ENCODE measurements at places on chromosomes 7 and 10.

GRCh38 chr7:102234801-102235550 is 51.7 kb upstream of the SH2B2 start:
- no peak for DNase-seq

- DNase-seq, result no peak
These were observed 6.3 kb downstream of the FAS start for GRCh38 chr10:88996927-88997326.

- no peak for DNase-seq
These were observed 6.0 kb downstream of the CYCS start for GRCh38 chr7:25119102-25119501.

DNA sequence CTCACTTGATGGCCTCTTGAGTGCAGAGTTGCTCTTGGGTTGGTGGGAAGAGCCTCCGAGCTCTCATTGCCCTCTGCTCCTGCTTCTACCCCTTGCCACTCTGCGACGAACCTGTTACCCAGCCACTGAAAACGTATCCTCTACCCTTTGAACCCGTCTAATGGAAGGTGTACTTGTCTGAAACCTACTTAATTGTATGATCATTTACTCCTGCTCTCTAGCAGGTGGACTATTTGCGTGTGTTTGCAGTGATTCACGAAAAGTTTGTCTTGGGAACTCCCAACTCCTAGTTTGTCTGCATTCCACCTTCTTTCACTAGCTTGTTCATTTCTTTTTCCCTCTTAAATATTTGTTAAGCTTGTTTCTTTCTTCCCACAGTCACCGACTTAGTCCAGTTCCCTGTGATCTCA is 503 bp downstream of the CROT start:
- no peak for DNase-seq

GRCh38 chr10:124798781-124799180 is 2.8 kb upstream of the ABRAXAS2 start:
- DNase-seq, result no peak

GRCh38 chr7:155455776-155456737 is 1.9 kb upstream of the EN2 start:
- no peak for DNase-seq

DNA sequence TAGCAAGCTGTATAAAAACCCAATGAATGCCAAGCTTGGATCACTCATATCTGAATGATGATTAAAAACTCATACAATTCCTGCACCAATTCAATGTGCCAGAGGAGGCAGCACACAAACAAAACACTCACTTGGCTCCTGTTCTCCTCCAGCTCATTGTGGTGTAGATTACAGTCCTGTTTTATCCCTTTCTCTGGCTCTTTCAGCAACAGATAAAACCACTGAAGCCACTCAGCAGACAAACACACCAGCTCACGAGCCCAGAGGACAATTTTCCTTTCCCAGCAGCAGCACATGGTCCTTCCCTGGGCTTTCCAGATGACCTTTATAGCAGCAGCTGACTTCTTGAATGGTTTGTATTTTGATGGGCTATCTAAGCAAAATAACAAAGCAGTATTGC is 107.3 kb upstream of the STARD3NL start:
- no peak for DNase-seq

DNA sequence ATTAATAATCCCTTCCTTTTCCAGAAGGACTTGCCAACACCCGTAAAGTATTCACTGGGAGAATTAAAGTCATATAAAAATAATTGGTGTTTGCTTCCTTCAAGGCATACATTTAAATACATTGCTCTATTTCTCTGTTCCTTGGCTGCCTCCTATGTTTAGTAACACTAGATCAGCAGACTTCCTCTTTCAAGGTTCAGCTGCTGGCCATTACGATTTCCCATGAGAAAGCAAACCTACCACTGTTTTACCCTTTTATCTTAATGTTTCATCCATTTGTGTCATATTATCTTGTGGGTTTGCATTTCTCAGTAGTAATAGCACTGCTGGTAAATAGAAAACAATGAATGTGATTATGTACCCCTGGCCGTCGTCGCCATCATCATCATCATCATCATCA is 313.8 kb upstream of the BMPER start:
- DNase-seq, result no peak

DNA sequence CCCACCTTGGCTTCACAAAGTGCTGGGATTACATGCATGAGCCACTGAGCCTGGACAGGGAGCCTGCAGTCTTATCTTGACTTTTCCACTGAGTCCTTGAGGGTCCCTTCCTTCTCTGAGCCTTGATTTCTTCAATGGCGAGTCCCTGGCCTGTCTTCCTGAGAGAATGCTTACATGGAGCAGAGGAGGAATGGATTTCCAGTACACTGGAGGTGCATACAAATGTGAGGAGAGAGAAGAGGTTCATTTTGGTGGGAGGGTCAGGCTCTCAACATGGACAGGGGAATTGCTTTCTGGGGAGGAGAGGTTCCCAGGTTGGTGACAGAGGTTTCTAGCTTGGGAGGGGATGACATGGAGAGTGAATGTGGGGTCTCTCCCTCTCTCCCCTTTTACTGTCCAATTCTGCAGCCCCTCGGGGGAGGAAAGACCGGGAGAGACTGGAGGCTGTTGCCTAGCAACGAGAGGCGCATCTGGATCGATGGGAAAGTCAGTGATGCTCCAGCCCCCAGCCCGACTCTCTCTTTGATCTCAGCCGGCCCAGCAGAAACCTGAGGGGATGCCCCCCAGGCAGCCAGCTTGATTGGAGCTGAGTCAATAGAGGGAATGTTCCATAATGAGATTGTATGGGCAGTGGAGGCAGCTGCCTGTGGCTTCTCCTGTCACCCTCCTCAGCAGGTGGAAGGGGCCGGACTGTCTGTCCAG is 14.8 kb downstream of the SRRM3 start:
- no peak for DNase-seq

- DNase-seq, result no peak
These were observed 19.6 kb downstream of the GIMAP4 start for GRCh38 chr7:150586785-150587152.

DNA sequence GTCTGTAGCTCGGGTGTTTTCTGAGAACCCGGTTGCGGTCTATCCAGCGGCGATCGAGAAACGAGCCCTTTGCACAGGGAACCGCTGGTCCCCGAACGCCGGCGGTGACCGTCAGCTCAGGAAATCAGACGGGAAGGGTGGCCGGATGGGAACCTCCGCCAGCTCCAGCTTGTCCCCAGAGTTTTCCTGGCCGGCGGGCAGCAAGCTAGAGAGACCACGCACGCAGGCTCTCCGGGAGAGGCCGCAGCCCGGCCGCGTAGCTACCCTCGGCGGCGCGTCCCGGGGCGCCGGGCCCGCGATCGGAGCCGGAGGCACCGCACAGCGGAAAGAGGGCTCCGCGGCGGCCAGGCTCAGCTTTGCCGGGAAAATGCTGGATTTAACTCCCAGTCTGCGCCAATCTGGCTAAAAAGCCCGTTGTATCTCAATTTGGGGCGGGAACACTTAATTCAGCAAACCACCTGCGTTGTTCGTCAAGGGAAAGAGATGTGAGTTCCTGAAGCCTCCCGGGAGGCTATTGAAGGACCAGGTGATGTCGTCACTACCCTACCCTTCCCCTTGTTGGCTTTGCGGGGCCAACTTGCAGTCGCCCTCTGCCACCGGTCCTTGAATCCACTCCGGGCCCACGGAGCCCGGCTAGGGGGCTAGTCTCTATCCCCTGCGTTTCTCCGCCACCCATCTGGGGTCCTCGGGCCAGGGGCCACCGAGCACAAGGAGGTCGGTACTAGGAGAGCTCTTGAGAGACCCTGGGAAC is 859 bp upstream of the CH25H start:
- no peak for DNase-seq

GRCh38 chr7:3882782-3883181 is 581.7 kb downstream of the SDK1 start:
- no peak for DNase-seq

DNA sequence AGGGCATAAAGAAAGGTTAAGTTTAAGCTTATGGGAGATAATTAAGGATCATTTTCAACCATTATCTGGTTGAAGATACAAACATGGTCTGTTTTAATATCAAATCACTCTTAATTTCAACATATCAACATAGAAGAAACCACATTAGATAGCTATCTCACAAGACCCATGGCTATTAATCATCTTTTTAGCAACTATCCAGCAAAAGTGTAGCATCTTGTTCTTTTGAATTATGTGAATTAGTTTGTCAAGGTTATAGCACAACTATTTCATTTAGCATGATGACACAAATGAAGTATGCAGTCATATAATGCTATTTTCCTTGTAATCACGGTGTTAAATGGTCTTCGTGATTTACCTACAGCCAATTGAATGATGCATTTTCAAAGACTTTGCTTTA is 58.9 kb upstream of the PPP1R9A start:
- DNase-seq, result no peak

DNA sequence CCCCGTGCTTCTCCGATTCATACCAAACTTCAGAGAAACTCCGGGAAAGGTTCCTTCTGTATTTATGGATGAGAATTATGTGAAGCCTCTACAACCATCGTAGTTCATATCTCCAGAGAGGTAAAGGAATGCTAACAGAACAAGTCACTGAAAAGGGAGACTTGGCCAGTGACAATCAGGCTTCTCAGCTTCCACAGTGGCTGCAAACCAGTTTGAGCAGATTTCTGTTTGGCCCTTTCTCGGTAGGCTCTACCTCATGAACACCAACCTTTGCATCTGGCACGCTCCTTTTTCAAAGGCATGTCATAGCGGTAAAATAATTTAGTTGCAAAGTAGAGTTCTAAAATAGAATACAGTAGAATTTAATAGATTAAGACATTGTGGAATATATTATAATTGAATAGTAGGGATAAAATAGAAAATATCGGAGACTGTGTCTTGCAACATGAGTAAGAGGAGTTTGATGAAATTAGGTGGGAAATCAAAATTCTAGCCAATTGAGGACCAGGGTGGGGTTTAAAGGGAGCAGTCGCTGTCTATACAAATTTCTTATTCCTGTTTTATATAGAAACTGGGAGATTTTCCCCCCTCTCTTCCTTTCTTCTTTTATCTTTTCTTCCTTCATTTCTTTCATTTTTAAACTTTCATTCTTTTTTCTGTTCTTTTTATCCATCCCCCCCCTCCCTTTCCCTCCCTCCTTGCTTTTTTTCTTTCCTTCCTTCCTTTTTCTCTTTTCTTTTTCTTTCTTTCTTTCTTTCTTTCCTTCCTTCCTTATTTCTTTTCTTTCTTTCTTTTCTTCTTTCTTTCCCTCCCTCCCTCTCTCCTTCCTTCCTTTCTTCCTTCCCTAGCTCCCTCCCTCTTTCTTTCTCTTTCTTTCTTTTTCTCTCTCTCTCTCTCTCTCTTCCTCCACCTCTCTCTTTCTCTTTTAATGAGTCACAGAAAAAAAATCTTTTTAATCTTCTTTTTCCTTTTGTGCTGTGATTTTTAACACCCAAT is 161.5 kb upstream of the KLF6 start:
- no peak for DNase-seq

- no peak for DNase-seq
These were observed 465.1 kb upstream of the ADARB2 start for GRCh38 chr10:2202401-2202800.

DNA sequence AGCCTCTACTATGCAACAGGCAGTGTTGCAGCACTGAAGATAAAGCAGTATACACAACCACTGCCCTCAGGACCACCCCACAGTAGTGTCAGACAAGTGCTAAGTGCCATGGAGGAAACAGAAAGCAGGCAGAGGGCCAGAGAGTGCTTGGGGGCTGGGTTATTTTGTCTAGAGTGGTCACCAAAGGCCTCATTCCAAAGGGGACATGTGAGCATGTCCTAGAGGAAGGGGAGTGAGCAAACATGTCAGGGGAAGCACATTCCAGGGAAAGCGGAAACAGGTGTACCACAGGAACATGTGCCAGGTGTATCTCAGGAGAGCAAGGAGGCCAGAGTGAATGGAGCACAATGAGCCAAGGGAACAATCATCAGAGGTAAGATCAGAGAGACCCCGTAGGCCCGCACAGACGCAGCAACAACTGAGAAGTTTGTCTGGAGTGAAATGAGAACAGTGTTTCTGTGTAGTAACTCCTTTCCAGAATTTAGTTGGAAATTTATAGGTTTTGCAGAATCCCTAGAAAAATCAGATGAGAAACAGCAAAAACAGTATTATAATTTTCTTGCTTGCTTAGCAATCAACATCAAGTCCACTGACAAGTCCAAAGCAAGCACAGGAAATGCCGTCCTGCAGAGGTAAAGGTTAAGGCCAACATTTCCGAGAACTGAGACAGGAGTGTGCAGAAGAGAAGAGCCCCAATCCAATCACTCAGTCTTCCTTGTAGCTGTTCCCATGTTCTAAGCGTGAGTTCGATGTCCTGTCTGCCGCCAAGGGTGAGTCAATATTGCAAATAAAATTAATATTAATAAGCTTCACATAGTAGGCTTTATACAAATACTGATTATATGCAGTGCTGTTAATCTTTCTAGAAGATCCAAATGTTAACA is 67.3 kb downstream of the SGMS1 start:
- no peak for DNase-seq

- DNase-seq, result no peak
These were observed 4.0 kb downstream of the NUDT5 start for GRCh38 chr10:12191715-12192114.

GRCh38 chr10:121449482-121449924 is 148.7 kb downstream of the FGFR2 start:
- DNase-seq, result no peak

GRCh38 chr7:67019562-67020390 is 23.1 kb downstream of the TYW1 start:
- no peak for DNase-seq

DNA sequence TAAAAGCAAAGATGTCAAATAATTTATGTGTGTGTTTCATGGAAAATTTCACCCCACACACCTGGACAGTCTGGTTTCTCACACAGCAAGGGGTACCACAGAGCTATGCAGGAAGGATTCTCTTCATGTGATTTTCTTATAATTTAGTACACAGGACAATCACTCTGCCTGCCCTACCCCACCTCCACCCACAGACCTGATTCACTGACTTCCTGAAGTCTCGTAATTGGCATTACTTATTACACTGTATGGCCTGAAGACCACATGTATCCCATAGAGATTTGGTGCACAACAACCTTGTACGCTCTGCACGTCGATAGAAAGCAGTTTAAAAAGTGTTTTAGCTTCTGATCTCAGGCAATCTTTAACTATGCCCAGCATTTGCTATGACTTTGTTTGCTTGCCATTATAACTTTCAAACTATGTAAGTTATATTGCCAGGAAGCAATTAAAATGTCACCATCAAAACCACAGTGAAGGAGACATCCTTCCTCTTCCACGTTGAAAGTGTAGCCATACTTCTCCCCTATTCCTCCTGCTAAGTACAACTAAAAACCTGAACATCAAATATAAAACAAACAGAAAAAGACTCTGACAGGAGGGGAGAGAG is 279.4 kb upstream of the IMMP2L start:
- no peak for DNase-seq

DNA sequence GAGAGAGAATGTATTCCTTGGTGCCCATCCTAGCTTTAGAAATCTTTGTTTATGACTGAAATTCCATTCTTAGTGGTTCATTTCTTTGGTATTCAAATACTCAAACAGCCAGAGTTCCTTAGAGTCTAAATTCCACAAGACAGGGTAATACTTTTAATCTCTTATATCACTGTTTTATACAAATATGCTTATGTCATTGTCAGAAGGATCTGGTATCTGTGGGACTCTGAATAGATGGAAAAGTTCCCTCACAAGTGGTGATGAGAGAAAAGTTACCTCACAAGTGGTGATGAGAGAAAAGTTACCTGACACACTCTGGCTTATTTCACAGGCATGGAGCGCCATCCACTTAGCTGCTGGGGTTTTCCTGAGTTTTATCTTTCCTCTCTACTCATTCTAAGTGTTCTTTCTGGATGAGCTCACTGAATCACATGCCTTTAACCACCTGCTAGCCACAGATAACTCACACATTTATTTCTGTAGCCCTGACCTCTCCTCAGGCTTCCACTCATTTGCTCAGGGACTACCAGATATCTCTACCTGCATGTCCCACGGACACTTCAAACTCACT is 784.0 kb downstream of the SUGCT start:
- no peak for DNase-seq

GRCh38 chr7:70177166-70177565 is 578.9 kb downstream of the AUTS2 start:
- no peak for DNase-seq
